ENCODE measurements at places on chromosomes 5 and 9.

DNA sequence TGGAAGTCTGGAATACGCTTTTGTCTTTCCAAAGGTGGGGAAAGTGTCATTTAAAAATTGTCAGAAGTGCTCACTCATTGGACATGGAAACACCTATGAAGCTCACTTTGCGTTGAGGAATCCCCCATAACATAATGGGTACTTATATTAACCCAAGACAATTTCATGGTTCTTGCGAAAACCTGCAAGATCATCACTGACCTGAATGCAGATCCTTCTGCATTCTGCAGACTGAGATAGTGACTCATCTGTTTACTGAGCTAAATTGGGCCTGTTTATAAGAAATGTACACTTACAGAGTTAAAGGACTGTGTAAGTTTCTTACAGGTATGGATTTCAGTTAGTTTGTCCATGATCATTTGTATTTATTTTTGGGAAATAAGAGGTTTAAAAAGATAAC lies 153.0 kb downstream of the HMHB1 start:
- no peak for DNase-seq

DNA sequence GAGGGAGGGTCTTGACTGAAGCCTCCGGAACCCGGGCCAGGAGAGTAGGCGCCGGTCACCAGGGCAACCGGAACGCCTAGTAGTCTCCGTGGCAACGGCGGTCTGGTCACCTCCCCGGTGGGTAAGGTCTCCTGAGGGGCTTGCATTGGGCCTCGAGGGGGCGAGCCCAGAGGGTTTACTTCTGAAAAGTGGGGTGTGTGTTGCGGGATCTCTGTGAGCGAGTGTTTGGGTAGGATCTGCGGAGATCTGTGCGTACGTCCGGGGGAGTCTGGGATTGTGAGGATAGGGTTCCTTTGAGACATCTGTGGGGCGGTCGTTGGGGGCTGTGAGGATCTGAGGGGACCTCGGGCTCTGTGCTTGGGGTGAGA lies at the start of gene FAM221B:
Gene FAM221B, minus strand, starts transcription at position 17 of the 368 bp plus-strand sequence. CDS start 2,571 bp downstream, outside the sequence.
- no peak for DNase-seq

- no peak for DNase-seq
These were observed 1.0 kb downstream of the ADAMTS19 start for GRCh38 chr5:129460936-129461710.

- no peak for DNase-seq
These were observed 111.0 kb upstream of the RETREG1 start for GRCh38 chr5:16727755-16728325.

DNA sequence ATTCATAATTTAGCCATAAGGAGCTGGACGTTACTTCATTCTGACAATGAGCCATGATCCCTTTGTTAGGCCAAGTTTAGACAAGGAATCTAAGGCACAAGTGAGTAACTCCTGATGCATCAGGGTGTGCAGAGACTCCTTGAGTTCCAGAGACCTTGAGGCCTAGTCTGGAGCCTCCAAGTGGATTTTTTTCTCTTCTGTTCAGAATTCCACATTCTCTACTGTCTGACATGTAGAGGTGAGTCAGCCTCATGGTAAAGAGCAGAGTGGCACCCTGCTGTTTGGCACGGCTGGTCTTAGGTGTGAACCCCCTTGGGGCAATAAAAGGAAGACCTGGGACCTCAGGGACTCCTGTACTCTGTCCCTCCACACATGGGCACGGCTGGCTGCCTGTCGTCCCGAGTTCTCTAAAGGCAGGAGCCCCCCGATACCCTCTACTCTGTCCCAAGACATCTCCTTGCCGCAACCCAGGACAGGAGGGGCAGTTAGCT lies 22.0 kb upstream of the TGFBI start:
- no peak for DNase-seq

GRCh38 chr5:139103762-139104161 lies 94.4 kb downstream of the SIL1 start:
- no peak for DNase-seq

DNA sequence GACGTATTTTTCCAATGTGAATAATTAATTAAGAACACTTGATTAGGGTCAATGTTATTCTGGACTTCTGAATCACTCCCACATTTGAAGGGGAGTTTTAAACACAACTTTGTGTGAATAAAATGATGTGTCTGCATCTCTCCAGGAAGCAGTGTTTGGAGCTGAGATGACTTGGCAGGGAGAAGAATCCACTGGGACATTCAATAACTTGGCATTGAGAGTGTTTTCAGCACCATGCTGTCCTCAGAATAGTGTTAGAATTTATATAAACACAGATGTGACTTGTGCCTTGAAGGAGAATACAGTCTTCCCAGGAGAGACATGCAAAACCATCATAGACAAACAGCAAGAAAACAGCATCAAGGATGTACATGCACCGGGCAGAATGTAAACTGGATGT lies 32.7 kb upstream of the KCNMB1 start:
- no peak for DNase-seq

GRCh38 chr5:78750281-78750680 lies 101.7 kb upstream of the LHFPL2 start:
- no peak for DNase-seq

GRCh38 chr9:33785914-33786313 lies 9.4 kb upstream of the PRSS3 start:
- DNase-seq: no peak

DNA sequence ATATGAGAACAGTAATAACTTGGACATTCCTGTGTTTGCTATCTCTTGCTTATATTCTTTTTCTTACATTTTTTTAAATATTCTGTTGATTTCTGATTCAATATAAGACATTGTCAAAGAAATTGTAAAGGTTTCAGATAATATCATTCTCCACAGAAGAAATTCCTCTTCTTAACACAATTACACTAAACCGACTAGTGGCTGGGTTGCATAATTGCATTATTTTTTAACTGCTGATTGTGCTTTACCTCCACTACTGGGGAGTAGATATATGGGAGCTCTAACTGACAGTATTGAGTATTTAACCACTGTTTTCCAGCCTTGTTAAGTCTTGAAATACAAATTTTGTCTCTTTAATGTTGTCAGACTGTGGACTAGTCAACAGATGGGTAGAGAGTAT lies 723.8 kb upstream of the EDIL3 start:
- no peak for DNase-seq

GRCh38 chr9:98570663-98571440 lies 137.9 kb downstream of the GABBR2 start:
- no peak for DNase-seq

DNA sequence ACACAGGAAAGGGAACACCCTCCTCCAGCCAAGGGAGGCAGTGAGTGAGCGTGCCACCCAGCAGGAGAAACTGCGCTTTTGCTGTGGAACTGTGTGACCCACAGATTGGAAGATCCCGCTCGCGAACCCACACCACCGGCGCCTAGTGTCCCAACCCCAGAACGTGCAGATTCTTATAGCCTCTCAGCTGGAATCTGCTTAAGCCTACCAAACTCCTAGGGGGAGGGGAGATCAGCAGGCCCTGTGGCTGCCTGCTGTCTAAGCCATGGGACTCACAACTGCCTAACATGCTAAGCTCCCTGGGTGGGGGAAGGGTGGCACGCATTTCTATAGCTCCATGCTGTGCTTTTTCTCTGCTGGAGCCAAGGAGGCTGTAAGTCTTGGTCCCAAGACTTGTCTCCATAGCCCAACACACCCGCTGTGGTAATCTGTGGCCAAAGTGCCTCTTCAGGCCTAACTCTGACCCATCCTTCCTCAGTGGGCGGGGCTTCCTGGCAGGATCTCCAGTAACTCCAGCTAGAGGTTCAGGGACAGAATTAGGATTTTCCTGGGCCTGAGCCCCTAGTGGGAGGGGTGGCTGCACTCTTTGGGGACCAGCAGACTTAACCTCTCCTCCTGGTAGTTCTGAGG lies 485.0 kb downstream of the TAF11L14 start:
- DNase-seq: no peak

DNA sequence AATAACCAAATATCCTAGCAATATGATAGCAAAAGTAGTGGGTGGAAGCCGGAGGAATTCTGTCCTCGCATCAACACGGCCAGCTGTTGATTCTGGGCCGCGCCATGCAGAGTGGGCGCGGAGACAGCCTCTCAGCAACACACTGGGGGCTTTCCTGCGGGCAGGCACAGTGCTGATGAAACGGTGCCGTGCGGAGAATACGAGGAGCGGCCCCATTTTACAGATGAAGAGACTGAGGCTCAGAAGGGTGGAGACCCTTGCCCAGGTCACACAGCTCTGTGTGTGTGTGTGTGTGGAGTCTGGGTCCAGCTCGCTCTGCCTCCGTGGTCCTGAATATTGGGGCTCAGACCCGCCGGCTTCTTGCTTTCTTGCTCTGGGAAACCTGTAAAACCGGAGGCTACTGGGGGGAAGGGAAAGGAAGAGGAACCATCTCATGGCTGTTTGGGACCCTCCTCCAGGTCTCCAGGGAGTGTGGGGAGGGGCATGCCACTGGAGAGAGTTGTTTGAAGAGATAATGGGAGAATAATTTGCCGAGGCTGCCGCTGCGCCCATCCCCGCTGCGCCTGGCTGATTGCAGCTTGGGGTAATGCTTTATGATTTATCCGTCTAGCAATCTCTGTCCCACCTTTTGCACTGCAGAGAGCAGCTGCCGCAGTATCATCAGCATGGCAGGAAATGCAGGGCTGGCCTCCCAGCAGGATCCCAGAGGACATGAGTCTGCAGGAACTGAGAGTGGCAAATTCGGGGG lies 36.6 kb downstream of the NCS1 start:
- DNase-seq: no peak

- no peak for DNase-seq
These were observed 182.3 kb upstream of the MAP1B start for GRCh38 chr5:71924980-71925379.

- DNase-seq: no peak
These were observed 772.0 kb upstream of the FAM174A start for GRCh38 chr5:99763021-99763774.

- no peak for DNase-seq
These were observed 3.3 kb downstream of the ASTN2 start for GRCh38 chr9:117411547-117411946.

DNA sequence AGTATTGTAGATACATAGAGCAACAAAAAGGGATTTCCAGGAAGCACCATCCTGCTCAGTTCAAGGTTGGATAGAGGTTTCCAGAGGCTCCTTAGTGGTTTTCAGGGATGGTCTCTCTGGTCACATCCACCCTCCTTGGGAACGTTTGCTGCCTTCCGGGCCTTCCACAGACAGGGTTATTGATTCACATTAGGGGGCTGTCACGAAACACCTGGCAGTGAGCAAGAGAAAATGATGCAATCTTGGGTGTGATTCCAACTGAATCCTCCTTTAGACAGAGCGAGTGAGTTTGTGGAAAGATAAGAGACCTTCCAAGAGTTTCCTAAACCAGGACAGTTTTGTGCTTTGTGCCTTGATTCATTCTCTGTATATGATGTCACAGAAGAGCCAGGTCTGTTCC lies 43.8 kb upstream of the CTSL start:
- DNase-seq: no peak

Measured in stimulated activated CD4-positive, alpha-beta T cell treated with anti-CD3 and anti-CD28 coated beads, Interleukin-1b, Interleukin-23, amount 100 ng/mL, for 1 hour (primary cell).